ENCODE measurements at places on chromosomes 12 and 14.

- DNase-seq = no peak
Observed at GRCh38 chr12:20220339-20220738, 148.0 kb upstream of the PDE3A start.

DNA sequence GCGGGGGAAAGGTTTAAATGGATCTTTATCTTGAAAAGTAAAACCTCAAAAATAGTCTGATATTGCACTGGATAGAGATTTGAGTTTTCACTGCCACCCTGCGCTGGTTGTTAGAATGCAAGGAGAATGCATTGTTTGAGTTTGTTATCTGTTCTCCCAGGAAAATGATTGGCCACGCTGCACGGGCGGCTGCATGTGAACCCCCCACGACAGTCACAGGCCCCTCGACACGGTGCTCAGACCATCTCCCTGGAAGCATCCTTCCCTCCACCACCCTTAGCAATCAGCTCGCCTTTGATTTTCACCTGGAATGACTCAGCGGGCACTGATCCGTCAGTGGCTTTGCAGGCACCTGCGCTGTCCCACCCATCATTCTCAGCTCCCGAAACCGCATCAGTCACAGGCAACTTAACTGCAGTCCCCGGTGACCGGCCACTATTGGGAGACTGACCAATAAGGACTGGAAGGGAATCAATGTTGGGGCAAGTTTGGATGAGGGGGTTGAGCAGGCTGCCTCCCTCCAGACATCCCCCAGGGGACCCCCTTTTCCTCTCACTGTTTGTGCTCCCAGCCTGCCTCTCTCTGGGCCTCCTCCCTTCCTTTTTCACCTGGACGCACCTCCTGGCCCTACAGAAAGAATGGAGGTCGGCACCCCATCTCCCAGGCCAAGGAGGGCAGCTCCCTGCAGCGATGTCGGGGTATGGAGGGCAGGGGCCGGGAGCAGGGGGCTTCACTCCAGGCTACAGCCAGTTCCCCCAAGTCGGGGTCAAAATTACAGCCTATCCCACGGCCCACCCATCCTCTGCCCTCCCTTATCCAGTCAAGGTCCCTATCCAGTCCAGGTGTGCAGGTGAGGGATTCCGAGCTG lies 28.5 kb upstream of the C14orf180 start:
- DNase-seq = no peak

- DNase-seq = no peak
Observed at GRCh38 chr12:886206-886605, 63.3 kb downstream of the RAD52 start.

GRCh38 chr12:226401-226800 lies 12.4 kb upstream of the SLC6A12 start:
- no peak for DNase-seq

- no peak for DNase-seq
Observed at GRCh38 chr12:31714406-31715271, 14.2 kb downstream of the AMN1 start.

- no peak for DNase-seq
Observed at GRCh38 chr12:96420277-96420835, 20.1 kb upstream of the CDK17 start.

DNA sequence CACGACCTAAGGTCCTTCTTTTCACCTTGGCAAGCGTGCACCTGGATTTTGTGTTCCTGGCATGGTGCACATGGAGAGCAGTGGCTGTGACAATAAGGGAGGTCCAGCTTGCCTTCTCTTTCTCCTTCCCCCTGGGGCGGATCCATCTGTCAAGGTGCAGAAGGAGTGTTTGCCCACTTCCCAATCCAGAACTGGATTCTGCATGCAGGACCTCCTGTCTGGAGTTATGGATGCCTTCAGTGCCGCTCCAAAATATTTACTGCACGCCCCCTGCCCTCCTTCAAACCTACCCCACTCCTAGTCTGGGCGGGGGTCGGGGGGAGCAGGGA lies 192.7 kb downstream of the DPF3 start:
- DNase-seq = no peak

DNA sequence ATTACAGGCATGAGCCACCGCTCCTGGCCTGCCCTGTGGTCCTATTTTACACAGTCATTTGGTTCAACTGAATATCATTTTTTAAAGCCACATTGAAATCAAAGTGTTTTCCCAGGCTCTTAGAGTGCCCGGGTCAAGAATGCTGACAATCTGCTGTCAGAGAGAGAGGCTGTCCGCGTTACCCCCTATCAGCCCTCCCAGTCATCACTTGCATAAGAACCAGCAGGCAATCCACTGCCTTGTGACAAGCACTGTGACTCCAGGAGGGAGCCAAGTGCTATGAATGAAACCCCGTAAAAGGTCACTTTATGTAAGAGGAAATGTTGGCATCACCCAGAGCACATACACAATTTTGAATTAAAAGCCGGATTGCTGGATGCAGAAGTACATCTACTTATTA lies 13.5 kb downstream of the PHLDA1 start:
- no peak for DNase-seq

DNA sequence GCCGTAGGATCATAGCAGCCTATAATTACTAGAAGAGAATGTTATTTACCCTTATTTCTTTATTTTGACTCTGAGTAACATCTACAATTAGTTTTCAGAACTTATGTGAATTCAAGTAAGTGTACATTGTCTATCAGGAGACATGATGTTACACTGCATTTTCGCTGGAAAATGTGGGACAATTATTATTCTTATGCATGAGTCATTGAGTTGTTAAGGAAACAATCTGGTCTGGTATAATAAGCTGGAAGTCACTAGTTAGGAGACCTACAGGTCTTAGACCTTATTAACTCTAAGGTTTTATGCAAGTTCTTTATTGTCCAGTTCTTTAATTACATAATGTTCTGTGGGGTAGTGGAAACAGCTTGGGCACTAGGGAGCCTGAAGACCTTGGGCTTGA lies 5.8 kb downstream of the KTN1 start:
- no peak for DNase-seq

DNA sequence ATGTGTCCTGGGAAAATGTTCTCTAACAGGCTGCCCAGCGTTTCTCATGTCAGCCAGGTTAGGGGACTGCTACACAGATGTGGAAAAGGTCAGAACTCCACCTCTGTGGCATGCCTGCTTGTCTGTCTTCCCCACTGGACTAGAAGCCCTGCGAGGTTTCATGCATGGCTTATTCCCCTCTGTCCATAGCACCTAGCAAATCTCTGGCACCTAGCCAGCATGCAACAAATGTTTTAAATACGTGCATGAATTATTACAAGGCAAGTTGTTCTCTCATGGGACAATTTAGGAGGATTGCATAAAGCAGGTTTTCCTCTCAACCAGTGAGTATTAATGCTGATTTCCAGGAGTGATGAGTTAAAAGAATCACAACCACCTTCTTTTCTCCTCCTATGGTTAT lies 21.4 kb upstream of the KCNK13 start:
- DNase-seq = no peak

DNA sequence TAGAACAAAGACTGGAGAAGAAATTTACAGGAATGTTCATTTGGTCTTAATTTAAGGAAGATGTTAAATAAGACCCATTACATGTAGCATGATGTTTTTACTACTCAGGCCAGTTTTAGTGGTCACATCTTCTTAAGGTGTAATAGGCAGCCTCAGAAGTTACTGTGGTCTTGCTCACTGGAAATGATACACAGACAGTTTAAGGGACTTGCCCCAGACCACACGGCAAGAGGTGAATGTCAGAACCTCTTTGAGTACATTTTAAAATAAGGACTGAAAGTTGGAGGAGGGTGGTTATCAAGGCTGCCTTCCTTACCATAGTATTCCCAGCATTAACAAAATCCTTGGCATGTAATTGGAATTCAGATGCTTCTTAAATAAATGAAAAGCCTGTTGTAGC lies 37.9 kb downstream of the LRRK2 start:
- DNase-seq = no peak

DNA sequence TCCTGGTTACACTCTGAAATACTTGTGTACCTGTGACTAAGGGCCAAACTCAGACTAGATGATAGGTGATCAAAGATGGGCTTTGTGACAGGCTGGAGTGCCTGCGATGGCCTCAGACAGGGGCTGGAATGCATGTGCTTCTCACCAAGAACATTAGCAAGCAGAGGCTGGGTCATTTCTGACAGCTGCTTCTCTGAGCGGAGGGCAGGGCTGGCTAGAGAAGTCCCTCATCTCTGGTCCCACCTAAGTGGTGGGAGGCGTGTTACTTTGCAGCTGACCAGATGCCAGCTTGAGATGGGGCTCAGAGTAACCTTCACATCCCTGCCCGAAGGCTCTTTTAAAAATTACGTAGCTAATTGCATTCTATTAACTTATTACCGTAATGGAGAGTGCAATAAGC lies 106.8 kb upstream of the RTL1 start:
- no peak for DNase-seq

GRCh38 chr12:52183544-52183910 lies 8.3 kb downstream of the KRT80 start:
- no peak for DNase-seq

GRCh38 chr12:41944216-41944615 lies 200.5 kb downstream of the GXYLT1 start:
- DNase-seq = no peak

- DNase-seq = no peak
Observed at GRCh38 chr14:103856607-103857006, 9.2 kb upstream of the PPP1R13B start.

DNA sequence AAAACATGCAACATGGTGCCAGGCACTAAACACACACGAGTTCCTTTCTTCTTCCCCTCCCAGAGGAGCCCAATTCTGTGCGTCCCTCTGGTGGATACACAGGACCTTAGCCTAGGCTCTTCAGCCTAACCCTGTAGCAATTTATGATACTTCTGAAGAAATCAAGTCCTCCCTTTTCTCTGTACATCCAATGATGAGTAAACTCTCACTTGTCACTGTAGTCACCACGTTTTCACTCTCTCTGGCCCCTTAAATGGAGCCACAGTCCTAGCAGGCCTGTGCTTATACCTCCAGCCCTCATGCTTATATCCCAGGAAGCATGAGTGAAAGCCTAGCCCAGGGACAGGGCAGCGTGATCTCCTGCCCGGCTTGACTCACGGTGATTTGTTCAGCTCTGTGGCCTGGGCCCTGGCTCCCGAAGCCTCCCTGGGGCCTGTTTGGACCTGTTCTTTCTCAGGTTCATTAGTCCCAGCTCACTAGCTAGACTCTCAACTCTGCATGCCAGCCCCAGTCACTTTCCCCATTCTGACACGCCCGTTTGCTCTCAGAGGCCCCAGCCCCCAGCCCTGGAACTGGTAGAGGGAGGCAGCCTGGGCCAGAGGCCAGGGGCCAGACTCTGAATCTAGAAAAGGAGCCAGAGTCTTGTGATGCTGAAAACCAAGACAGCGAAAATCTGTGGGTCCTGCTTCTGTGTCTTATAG lies 24.1 kb upstream of the PLEKHG3 start:
- DNase-seq = no peak

DNA sequence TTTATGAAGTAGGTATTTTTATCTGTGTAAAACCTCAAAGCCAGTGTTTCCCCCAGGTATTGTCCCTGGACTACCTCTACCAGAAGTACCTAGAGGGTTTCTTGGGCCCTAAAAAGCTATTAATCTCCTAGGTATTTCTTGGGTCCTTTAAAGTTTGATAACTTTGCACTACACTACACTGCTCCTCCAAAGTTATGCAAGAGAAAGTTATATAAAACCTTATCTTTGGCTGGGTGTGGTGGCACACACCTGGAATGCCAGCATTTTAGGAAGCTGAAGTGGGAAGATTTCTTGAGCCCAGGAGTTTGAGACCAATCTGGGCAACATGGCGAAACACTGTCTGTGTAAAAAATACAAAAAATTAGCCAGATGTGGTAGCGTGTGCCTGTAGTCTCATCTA lies 34.9 kb downstream of the PTPN21 start:
- DNase-seq = no peak

- no peak for DNase-seq
Observed at GRCh38 chr12:116609319-116610114, 50.3 kb downstream of the MAP1LC3B2 start.

- DNase-seq = no peak
Observed at GRCh38 chr12:10540776-10541205, 35.1 kb downstream of the EIF2S3B start.

GRCh38 chr14:94337274-94337673 lies 14.1 kb upstream of the SERPINA6 start:
- DNase-seq = no peak

- DNase-seq = no peak
Observed at GRCh38 chr12:41289501-41289900, 101.4 kb downstream of the PDZRN4 start.

GRCh38 chr14:55146425-55146824 lies 17.4 kb downstream of the LGALS3 start:
- DNase-seq = no peak

DNA sequence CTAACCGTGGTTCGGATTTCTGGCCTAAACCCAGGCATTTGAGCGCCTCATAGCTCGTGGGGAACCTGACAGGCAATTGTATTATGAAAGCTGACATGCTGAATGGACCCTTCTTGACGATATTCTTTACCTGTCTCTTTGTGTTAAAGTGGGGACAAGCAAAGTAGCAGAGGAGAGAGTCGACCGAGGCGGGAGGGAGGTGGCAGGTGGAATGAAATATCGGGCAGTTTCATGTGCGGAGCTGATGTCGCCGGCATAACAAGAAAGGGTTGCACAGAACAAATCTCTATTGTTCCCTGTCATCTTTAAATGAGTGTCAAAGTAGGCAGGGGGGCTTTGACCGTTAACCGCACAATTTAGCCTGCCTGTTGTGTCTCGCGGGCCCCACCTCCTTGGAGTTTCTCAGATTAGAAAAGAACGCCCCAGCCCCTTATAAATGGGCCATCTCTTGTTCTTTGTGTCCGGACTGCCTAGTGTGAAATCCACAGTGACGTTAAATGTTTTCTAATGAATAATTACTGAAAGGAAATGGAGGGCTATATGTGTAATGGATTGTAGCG lies 11.5 kb downstream of the MYO1H start:
- DNase-seq = no peak

DNA sequence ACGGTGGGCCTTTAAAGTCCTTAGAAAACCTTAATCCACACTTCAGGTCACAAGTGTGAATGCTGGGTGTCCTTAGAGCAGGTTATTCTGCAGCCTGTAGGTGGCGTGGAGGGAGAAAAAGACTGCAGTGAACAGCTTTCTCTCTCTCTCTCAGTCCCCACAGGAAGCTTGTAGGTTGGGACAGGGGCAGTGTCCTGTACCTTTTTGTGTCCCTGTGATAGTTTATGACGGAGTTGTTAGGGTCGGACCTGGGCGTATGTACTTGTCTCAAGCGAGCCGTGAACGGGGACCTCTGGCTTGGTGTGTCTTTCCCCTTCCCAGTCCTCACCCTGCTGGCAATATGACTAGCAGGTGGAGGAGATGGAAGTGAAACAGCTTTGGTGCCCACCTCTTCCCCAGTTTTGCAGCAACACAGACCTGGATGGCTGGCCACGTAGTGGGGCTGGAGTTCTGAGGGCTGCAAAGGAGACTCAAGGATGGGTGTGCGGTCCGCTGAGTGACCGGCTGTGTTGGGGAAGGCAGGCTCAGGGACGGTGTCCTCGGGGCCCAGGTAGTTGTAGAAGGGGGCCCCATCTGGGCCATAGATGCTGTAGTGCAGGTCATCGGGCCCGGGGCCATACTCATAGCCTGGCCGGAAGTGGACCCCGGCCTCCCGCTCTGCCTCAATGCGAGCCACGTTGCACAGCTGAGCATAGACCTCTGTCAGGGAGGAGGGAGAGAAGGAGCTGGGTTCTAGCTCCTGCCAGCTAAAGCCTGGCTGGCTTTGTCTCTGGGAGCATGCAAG lies 8.9 kb downstream of the ISCA2 start:
- no peak for DNase-seq

Measured in activated T-helper 1 cell treated with anti-CD3 and anti-CD28 coated beads, Interleukin-2, amount 50 U/mL, for 16 hours (primary cell).